ENCODE measurements at places on chromosomes 1 and 21.

GRCh38 chr1:103194984-103195383 lies 86.7 kb upstream of the COL11A1 start:
- no peak for DNase-seq

GRCh38 chr21:44434568-44434925 lies 20.8 kb upstream of the LRRC3 start:
- DNase-seq: no peak

DNA sequence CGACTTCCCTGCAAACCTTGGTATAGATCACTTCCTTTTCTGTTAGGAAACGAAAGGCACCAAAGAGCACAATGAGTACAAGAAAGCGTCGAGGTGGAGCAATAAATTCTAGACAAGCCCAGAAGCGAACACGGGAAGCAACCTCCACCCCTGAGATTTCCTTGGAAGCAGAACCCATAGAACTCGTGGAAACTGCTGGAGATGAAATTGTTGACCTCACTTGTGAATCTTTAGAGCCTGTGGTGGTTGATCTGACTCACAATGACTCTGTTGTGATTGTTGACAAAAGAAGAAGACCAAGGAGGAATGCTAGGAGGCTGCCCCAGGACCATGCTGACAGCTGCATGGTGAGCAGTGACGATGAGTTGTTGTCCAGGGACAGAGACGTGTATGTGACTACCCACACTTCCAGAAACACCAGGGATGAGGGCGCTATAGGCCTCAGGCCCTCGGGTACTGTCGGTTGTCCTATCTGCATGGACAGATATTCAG lies 18.5 kb downstream of the FAM89A start:
- no peak for DNase-seq

GRCh38 chr1:215772151-215772550 lies 205.0 kb downstream of the KCTD3 start:
- DNase-seq: no peak
